ENCODE measurements at places on chromosomes 7 and 10.

DNA sequence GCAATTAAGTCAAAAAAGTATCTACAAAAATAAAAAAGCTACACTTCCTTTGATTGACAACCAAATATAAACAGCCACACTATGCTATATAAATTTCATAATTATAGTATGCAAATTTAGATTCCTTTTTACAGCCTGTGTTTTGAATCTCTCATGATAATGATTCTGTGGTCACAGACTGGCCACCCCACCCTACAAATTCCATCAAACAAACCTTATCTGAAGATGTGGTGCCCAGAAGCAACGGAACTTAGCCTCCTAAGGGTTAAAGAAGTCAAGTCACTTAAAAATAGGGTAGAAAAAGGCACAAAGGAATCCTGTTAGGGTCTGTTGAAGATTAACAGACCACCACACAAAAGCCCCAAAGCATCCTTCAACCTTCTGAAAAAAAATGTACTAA is 351.8 kb downstream of the INHBA start:
- no peak for DNase-seq

DNA sequence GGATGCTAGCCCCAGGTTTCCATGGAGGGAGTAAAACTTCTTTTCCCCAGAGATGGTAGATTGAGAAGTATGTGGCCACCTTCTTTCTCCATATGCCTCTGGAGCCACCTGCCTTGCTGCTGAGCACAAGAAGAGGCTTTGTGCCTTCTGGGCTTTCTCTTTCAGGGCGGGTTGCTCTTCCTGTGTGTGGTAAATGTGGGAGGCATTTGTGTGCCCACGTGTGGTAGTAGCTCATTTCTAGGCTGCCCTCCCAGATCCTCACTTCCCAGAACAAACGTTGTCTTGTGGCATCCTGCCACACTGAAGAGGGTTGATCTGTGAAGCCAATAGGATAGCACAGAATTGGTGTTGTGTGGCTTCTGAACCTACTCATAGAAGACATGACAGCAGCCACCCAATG is 342.0 kb upstream of the PODXL start:
- no peak for DNase-seq

- DNase-seq, result no peak
Measured at GRCh38 chr10:130708465-130709070, 572.4 kb downstream of the GLRX3 start.

GRCh38 chr7:45670227-45670626 is 96.1 kb downstream of the ADCY1 start:
- no peak for DNase-seq

DNA sequence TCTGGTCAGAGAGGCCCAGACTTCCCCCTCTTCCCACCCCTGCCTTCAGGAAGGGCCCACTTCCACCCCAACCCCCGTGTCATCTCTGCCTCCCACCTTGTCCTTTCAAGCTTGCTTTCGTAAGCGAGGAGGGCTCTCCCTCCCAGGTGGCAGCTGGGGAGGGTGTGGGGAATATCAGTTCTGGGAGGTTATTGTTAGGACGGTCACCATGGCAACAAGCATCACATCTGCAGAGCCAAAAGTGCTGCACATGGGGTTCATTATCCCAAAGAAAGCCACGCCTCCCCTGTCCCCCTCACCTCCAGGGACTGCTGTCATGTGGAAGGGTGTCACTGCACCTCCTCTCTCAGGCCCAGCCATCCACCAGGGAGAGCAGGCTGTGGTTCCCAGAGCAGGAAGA is 2.6 kb upstream of the CAMK2B start:
- no peak for DNase-seq

DNA sequence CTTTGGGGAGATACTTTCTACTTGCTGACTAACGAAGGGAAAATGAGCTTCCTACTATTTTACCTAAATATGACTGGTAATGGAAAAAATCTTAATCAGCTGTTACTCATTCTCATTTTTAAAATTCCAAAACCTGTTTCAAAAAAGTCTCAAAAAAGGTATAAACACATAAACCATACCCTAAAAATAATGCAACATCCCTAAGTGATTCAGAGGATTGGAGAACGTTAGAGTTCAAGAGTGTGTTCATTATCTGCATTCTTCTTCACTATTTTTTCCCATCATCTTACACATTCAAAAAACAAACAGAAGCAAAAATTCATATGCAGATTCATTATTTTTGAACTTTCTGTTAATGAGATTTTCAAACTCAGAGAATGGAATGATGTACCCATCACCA is 150.4 kb upstream of the GNAI1 start:
- DNase-seq, result no peak

DNA sequence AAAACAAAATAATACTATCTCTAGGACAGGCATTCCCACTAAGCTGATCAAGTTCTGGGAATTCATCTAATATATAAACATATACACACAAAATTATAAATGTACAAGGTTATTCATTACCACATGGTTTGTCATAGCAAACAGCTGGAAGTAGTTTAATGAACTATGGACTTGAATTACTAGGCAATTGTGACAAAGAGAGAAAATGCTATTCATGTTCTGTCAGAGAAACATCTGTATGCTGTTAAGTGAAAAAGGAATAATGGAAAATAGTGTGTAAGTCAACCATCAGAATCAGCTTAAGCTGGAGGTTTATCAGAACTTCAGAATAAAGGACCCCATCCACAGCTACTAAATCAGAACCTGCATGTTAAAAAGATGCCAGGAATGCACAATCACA is 2.8 kb downstream of the ZNF248 start:
- DNase-seq, result no peak

DNA sequence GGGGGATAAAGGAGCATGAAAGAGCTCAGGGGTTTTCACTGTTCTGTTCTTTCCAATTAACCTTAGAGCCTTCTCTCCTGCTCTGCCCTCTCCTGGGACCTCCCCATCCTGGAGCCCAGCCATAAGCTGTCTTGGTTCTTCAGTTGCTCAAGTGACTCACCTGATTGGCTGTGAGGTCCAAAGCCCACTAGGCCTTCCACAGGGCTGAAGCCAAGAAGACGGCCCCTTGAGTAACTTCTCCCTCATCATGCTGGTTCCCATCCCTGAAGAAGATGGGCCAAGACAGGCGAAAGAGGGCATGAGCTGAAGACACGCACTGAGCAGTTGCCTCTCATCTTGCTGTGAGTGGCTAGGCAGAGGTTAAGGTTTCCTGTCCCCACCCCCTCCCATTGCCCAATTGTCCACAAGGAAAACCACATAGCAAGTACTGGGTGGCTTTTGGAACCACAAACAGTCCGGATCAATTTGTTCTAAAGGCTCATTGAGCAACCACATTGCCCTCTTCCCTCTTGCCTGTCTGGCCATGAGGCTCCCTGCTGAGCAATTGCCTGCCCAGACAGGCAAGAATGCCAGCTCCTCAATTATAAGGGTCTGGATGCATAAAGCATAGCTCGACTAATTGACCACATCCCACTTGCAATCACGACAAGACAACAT is 43.9 kb upstream of the GPAM start:
- DNase-seq, result no peak

- DNase-seq, result peak; percentile 24
Measured at GRCh38 chr7:127447326-127447945, 54.9 kb upstream of the ZNF800 start.

GRCh38 chr7:374706-375311 is 84.8 kb downstream of the FOXL3 start:
- no peak for DNase-seq

DNA sequence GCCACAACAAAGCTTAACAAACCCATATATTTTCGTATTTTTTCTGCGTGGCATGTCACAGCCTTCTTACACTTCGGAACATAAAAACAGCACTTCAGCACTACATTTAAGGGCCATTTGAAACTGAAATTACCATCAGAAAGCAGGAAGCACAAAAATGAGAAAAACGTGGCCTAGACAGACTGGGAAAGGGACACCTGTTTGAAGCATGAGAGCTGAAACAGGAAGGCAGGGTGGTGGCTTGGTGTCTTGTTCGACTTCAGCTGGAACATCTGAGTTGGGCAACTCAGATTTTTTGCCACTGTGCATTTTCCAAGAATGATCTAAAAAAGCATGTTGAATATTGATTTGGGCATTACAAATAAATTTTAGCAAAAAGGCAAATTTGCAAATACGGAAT is 243.2 kb downstream of the ELMO1 start:
- DNase-seq, result no peak

GRCh38 chr7:125773113-125773785 is 843.6 kb upstream of the POT1 start:
- no peak for DNase-seq

DNA sequence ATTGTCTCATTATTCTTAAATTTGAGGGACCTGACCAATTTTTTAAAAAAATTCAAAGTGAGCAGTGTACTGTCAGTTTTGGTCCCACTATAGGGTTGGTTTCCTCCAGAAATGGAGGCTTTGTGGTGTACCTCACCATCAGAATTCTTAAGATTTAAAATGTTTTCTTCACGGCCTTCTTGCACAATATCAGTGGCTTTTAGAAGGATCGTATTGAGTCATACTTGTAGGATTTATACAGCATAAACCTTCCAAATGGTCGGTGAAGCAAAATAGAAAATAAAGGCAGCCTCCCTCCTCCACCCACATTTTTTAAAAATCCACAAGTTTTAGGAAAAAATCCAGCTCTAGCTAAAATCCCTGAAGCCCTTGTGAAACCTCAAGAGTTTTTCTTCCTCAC is 126.4 kb downstream of the RNLS start:
- no peak for DNase-seq

GRCh38 chr10:75884808-75885207 is 453.4 kb downstream of the LRMDA start:
- DNase-seq, result no peak

GRCh38 chr7:127885843-127886242 is 145.4 kb downstream of the LRRC4 start:
- no peak for DNase-seq

- DNase-seq, result no peak
Measured at GRCh38 chr10:68957284-68957615, 1.3 kb downstream of the DDX21 start.

DNA sequence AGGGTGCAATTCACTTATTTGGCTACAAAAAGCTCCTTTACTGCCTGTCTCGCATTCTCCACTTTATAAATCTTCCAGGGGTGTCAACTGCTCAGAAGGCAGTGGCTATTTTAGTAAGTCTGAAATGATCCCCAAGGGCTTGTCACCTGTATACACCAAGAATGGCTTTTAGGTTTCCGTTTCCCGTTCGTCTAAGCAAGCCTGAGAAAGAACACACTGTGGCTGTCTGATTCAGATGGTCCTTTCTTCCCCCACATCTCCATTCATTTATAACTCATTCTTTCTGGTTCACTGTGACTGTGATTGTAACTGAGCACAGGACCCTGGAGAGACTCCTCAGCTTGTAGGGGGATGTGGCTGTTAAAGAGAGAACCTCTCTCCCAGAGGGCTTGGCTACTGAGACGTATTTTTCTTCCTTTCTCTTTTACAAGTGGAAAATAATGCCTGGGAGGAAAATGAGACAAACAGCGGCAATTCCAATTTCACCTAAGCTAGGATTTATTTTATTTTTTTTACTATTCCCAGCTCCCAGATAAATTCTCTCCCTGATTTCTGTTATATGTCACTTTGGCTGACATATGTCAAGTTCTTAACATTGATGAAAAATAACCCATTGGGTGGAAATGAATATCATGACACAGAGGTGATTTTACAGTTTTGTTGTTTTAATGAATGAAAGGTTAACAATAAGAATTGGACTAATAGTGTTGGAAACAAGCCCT is 129.3 kb downstream of the FAM107B start:
- DNase-seq, result no peak

GRCh38 chr7:22952306-22953015 is 61.5 kb downstream of the HYCC1 start:
- no peak for DNase-seq

- no peak for DNase-seq
Measured at GRCh38 chr7:74025730-74026129, 2.2 kb upstream of the ELN start.

- no peak for DNase-seq
Measured at GRCh38 chr10:132943791-132944404, 1.5 kb upstream of the CFAP46 start.

DNA sequence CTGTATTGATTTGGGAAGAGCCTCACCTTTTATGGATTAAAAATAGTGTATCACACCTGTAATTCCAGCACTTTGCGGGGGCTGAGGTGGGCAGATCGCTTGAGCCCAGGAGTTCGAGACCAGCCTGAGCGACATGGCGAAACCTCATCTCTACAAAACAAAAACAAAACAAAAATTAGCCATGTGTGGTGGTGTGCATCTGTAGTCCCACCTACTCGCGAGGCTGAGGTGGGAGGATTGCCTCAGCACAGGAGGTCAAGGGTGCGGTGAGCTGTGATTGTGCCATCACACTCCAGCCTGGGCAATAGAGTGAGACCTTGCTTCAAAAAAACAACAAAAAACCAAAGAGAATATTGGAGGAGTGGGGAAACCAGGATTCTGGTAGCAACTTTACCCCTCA is 79.6 kb downstream of the LRMDA start:
- DNase-seq, result no peak

DNA sequence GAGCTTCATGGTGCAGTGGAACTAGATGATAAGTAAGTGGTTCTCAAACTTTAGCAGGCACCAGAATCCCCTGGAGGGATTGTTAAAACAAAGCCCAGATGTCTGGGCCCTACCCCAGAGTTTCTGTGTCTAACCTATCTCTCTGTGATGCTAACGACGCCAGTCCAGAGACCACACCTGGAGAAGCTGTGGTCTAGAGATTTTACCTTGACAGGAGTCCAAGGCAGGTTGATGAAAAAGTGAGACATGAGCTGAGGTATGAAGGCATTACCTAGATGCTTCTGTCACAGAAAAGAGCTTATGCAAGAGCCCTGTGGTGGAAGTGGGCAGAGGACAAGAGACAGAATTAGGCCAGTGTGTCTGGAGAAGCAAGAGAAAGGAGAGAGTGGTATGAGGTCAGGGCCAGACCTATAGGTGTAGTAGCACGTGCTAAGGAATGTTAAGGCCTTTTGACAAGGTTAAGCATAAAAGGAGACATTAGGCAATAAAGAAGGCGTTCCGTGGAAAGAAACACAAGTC is 184.3 kb upstream of the TCF7L2 start:
- no peak for DNase-seq

Measured in GM12892 (cell line).